Glomerular endothelial cell (primary cell): ENCODE measurements at places on chromosomes 11 and 22. TPM values are rescaled to one million over a fixed set of nuclear protein-coding genes. Genes with fewer than 3 reads are reported as not detected.

- no peak for DNase-seq
Observed at GRCh38 chr11:112632866-112633505, 328.2 kb upstream of the NCAM1 start.

DNA sequence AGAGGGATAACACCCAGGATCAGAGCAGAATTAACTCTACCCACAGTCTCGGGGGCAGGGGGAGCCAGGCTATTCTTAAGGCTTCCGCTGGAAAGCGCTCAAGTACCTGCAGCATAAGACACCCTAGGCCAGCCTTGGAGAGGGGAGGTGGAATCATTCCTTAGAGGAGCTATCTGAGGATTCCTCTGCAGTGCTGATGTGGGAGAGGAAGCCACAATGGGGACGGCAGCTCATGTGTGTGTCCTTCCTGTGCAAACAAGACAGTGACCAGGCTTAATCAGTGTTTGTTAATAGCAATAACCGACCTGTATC, 382.2 kb upstream of the CADM1 start:
- DNase-seq, result no peak

DNA sequence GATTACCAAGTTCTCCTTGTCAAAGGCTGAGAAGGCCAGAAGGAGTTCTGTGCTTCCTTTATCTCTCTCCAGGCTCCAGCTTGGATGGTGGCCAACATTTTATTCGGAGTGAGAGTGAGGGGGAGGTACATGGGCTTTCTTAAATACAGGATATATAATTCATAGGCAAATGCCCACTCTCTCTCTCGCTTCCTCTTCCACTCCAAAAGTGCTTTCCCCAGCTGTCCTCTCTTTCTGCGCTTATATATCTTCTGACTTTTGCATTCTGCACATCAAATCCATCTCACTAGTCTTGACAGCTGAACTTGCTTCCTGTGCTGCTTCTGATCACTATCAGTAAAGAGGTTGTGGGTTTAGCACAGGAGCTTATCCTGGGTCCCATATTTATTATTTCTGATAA, 125.4 kb upstream of the ARHGAP20 start:
- DNase-seq, result no peak

DNA sequence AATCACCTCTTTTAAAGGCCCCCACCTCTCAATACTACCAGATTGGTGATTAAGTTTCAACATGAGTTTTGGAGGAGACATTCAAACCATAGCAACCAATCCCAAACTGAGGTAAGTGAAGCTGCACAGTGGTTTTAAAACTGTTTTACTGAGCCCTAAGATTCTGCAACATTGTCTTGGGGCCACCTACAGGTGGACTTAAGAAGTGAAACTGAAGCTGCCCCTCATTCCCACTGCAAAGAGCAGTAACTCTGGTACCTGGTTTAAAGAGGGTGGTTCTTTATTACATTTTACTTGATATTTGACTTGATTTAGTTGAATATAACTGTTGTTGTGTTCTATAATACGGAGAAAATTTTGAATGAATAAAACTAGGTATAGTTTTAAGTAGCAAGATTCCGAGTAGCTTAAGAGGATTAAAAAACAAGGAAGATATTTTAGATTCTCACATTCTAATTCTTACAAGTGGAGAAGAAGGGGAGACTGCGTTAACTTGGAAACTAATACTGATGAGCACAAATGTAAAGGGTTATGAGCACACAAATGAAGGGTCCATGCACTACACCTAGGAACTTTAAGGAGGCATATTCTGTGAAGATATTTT, 26.7 kb downstream of the SYT9 start:
- DNase-seq, result peak; percentile 12

- DNase-seq, result no peak
Observed at GRCh38 chr11:47532597-47533213, 20.2 kb downstream of the CELF1 start.

DNA sequence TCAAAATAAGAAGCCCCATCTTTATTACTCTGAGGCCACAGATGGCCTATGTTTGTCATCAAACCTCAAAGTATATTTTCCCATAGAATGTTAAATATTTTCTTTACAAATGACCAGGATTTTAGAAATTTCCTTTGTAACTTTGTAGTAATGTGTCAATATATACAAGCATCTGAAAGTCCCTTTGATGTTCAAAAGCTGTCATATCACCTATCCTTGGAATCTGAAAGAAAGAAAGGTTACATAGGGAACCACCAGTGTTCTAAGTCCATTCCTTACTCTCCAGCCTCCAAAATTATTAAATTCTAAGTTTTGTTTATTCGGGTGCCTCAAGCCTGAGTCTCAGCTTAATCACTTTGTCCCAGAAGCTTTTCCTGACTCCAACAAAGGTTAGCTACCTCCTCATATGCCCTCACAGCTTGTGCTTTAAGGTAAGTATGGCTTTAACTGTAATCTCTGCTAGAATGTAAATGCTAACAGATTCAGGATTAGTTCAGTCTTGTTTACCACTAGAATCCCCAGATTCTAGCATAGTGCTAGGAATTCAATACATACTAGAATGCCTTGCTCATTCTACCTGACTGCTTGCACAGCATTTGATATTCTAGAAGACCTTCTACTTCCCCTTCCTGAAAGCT, 32.3 kb downstream of the CCDC34 start:
- no peak for DNase-seq

DNA sequence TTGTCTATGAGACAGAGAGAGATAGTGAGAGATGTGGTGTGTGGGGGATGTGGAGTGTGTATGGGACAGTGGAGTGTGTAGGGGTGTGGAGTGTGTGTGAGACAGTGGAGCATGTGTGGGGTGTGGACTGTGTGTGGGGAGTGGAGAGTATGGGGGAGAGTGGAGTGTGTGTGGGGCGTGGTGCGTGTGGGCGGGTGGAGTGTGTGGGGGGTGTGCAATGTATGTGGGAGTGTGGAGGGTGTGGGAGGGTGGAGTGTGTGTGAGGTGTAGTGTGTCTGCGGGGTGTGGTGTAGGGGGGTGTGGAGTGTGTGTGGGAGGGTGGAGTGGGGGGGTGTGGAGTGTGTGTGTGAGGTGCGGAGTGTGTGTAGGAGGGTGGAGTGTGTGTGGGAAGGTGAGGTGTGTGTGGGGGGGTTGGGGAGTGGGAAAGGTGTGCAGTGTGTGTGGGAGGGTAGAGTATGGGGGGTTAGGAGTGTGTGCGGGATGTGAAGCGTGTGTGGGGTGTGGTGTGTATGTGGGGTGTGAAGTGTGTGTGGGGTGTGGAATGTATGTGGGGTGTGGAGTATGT, 356.9 kb downstream of the CADM1 start:
- no peak for DNase-seq

GRCh38 chr11:59766542-59767224, 11.5 kb downstream of the STX3 start:
- no peak for DNase-seq

- DNase-seq, result no peak
Observed at GRCh38 chr22:37996079-37996478, 11.7 kb upstream of the SOX10 start.

DNA sequence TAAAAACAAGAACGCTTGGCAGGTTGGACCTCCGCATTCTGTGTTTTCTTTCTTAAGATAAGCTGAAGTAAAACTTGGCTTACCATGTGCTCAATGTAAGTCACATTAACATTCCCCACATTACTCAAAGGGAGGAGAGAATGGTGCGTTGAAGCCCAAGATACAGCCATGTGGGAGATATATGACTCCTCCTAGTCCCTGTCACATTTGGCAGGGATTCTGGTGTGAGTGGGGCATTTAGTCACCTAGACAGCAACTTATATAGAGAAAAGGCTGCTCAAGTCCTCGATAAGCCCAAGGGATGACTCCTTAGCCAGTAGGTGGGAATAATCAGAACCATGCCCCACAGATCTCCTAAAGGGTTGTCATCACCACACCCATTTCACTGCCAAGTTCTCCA, 4.6 kb downstream of the PRSS23 start:
- DNase-seq, result no peak

GRCh38 chr11:59552844-59553243, 41.5 kb downstream of the OR4D9 start:
- no peak for DNase-seq

DNA sequence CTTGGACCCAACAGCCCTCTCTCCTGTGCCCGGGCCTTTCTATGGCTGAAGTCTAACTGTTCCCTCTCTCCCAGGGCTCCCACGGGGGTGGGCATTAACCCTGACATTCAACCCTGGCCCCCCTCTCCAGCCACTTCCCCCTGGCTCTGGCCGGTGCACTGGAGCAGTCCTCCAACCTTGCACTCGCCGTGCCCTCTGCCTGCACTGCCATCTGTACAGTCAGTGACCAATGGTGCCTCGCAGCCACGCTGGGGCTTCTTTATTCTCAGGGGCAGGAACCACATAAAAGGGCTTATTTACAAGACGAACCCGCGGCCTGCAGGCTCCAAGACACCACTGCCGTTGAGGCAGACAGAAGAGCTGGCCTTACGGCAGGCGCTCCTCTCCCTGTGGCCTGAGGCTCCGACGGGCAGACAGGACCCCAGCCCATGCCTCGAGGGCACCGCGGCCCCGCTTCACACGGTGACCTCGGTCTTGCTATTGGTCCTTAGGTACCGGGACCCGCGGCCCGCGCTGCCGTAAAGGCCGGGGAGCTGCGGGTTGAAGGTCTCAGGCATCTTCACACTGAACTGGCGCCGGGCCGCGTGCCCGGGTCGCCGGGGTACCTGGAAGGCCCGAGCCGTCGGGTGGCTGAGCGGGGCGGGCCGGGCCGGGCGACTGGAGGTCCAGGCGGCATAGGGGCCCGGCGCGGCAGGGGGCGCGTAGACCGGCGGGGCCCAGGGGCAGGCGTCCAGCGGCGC, 5.4 kb downstream of the SHISA8 start:
- DNase-seq, result no peak

DNA sequence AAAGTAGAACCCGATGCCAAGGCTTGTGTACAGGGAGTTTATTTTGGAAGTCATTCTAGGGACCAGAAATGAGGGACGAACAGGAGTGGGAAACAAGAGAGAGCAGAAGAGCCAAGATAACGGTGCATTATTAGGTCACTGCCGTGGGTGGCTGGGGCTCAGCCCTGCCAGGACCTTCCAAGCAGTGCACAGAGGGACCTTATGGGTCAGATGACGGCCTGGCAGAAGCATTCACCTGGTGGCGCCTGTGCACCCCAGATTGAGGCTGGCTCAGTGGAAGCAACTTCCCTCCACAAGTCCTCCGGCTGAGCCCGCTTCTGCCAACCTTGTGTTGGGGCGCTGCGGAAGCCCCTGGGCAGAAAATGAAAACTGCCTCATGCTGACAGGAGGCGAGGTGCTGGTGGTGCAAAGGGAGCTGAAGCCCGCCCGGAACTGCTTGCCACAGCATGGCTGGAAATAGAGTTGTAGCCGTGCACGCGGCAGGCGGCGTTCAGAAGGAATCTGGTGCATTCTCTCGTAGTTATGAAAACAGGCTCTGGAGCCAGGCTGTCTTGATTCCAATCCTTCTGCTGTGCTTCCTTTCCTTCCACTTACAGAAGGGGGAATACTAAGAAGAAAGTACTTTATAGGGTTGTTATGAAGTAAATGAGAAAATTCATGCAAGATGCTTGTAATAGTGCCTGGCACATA, 22.2 kb upstream of the TP53I11 start:
- DNase-seq, result no peak

DNA sequence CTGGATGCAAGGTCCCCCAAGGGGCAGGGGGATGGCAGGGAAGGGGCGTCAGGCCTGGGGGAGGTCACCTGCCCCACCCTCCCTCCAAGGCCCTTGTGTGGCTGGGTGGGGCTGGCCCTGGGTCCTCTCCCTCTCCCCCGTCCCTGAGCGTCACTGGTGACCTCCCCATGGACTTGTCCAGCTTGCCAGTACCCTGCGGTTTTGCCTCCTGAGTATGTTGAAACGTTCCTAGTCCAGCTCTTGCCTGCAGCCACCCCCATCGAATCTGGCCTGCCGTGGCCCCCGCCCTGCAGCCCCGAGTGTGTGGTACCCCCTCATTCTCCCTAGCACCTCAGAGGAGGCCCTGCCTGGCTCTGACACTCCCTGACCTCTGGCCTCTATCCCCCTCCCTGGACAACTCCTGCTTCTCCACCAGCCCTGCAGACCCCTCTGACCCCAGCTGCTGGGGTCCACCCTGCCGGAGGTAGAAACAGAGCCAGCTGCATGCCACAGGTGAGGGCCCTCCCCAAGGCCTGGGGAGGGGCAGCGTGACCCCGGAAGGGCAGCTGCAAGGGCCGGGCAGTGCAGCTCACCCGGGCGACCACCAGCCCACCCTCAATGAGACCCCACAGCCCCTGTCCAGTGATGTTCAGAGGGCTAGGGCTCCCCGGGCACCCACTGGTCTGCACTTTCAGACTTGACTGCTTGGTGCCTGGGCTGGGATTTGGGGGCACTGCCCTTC, 4.1 kb upstream of the MUC6 start:
- no peak for DNase-seq

GRCh38 chr22:24516301-24516737, 21.2 kb downstream of the UPB1 start:
- no peak for DNase-seq

DNA sequence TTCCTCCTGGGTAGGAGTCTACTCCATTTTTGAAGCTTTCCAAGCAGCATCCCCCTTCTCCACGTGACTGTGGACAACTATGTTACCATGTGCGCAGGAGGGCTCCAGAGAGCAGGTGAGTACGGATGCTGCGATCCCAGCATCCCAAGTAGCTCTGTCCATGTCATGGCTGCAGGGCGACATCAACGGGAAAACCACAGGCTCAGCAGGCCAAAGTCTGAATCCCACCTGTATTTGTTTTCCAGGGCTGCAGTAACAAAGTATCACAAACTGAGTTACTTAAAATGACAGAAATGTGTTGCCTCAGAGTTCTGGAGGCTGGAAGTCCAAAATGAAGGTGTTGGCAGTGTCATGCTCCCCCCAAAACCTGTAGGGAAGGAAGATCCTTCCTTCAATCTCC, 40.3 kb downstream of the MCHR1 start:
- no peak for DNase-seq

DNA sequence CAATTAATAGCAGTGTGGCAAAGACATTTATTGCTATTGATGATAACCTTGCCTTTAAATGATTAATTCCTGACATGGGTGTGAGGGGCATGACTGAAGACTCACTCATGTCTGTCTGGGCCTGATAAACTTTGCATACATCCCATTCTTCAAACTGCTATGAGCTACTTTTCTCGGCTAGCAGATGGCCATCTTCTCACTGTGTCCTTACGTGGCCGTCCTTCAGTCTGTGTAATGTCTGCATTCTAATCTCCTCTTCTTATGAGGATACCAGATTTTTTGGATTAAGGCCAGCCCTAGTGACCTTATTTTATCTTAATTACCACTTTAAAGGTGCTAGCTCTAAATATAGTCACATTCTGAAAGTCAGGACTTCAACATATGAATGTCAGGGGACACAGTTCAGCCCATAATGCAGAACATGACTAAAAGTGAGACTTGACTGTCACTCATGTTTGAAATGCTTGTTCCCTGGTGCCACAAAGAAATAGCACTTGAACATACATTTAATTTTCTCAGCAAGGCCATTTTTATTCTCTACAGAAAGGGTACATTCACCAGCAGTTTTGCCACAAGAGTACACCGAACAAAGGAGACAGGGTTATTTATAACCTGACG, 32.3 kb downstream of the OR10A6 start:
- DNase-seq, result no peak

GRCh38 chr11:33868647-33869461, 23.0 kb downstream of the LMO2 start:
- DNase-seq, result no peak

The SCUBE2 gene
- total RNA-seq, result 0.76 and 1.7 TPM in 2 replicates

The CERK gene
- total RNA-seq, result 87.2 and 94.3 TPM in 2 replicates

The HTR3A gene
- total RNA-seq, result not detected in 2 replicates

The DENND6B gene
- total RNA-seq, result 6.4 and 15.2 TPM in 2 replicates

The PYGM gene
- total RNA-seq, result not detected in 2 replicates

The PAMR1 gene
- 0.18 TPM in 1 of 2 replicates, not detected in the other for total RNA-seq
